Bronchial smooth muscle cell (primary cell): ENCODE measurements at places on chromosomes 3 and 15. TPM values are rescaled to one million over a fixed set of nuclear protein-coding genes. Genes with fewer than 3 reads are reported as not detected.

ZNF660 gene
- total RNA-seq, result 1.4 and 2.1 TPM in 2 replicates

PARP16 gene
- total RNA-seq, result 2.0 and 2.2 TPM in 2 replicates

BCL2A1 gene
- 1.6 and 8.8 TPM in 2 replicates for total RNA-seq

IQCF5 gene
- not detected in 2 replicates for total RNA-seq

OR5K4 gene
- total RNA-seq, result not detected in 2 replicates

TFG gene
- 34.1 and 51.4 TPM in 2 replicates for total RNA-seq

PLA2G4E gene
- not detected in 2 replicates for total RNA-seq

CCR5 gene
- not detected in 2 replicates for total RNA-seq

CCNB2 gene
- total RNA-seq, result 4.6 and 8.5 TPM in 2 replicates

DBR1 gene
- 13.7 and 17.4 TPM in 2 replicates for total RNA-seq

SERPINI1 gene
- 2.3 and 6.1 TPM in 2 replicates for total RNA-seq

SI gene
- not detected in 2 replicates for total RNA-seq

OCA2 gene
- total RNA-seq, result not detected in 2 replicates

A4GNT gene
- total RNA-seq, result not detected in 2 replicates

SYNPR gene
- total RNA-seq, result not detected in 2 replicates

GATA2 gene
- 4.7 and 7.6 TPM in 2 replicates for total RNA-seq

MASP1 gene
- 10.1 and 15.3 TPM in 2 replicates for total RNA-seq

CLDN1 gene
- total RNA-seq, result under 0.01 and 0.17 TPM in 2 replicates

MAP3K13 gene
- total RNA-seq, result 6.8 and 12.1 TPM in 2 replicates

SLC25A36 gene
- total RNA-seq, result 47.6 and 59.3 TPM in 2 replicates

MCTP2 gene
- total RNA-seq, result 4.1 and 4.3 TPM in 2 replicates

TMEM158 gene
- 10.2 and 19.7 TPM in 2 replicates for total RNA-seq

LMAN1L gene
- not detected in 2 replicates for total RNA-seq

GABRA5 gene
- total RNA-seq, result not detected in 2 replicates

SKOR1 gene
- total RNA-seq, result 0.16 and 0.17 TPM in 2 replicates

BOC gene
- total RNA-seq, result 2.8 and 3.5 TPM in 2 replicates

DOCK3 gene
- 0.09 and 0.16 TPM in 2 replicates for total RNA-seq

SLC12A1 gene
- under 0.01 TPM in 1 of 2 replicates, not detected in the other for total RNA-seq

CCR4 gene
- total RNA-seq, result not detected in 2 replicates

EPHA6 gene
- 0.26 TPM in 1 of 2 replicates, not detected in the other for total RNA-seq

LMCD1 gene
- total RNA-seq, result 2.8 and 2.9 TPM in 2 replicates

ZNF717 gene
- 19.7 and 21.3 TPM in 2 replicates for total RNA-seq

APH1B gene
- 12.1 and 19.4 TPM in 2 replicates for total RNA-seq

SPINK8 gene
- not detected in 2 replicates for total RNA-seq

IQCH gene
- 3.5 and 4.8 TPM in 2 replicates for total RNA-seq

ADAMTS17 gene
- 0.09 TPM in 1 of 2 replicates, not detected in the other for total RNA-seq

CCR9 gene
- not detected in 2 replicates for total RNA-seq

MINDY2 gene
- total RNA-seq, result 14.0 and 17.0 TPM in 2 replicates

SLC27A2 gene
- under 0.01 TPM in 1 of 2 replicates, not detected in the other for total RNA-seq

ALDH1L1 gene
- not detected in 2 replicates for total RNA-seq

ARL13B gene
- total RNA-seq, result 4.5 and 4.9 TPM in 2 replicates

MUC20 gene
- 0.60 and 0.95 TPM in 2 replicates for total RNA-seq

SEMA6D gene
- 4.9 and 9.5 TPM in 2 replicates for total RNA-seq

MGA gene
- 21.1 and 40.4 TPM in 2 replicates for total RNA-seq

WNT5A gene
- 7.3 and 16.4 TPM in 2 replicates for total RNA-seq

BFSP2 gene
- total RNA-seq, result not detected in 2 replicates

ZKSCAN7 gene
- total RNA-seq, result 5.8 and 6.2 TPM in 2 replicates

NOX5 gene
- 0.63 and 1.8 TPM in 2 replicates for total RNA-seq

SEMA4B gene
- 16.2 and 36.7 TPM in 2 replicates for total RNA-seq

SLC22A14 gene
- under 0.01 and 0.17 TPM in 2 replicates for total RNA-seq

CFAP100 gene
- not detected in 2 replicates for total RNA-seq

MITF gene
- total RNA-seq, result 16.2 and 16.7 TPM in 2 replicates

GOLGA8S gene
- total RNA-seq, result under 0.01 and 0.09 TPM in 2 replicates

VEPH1 gene
- 24.0 and 30.5 TPM in 2 replicates for total RNA-seq

GXYLT2 gene
- 24.1 and 34.0 TPM in 2 replicates for total RNA-seq

ACP3 gene
- total RNA-seq, result 0.26 and 1.4 TPM in 2 replicates

ZBTB20 gene
- total RNA-seq, result 11.3 and 12.0 TPM in 2 replicates

GALNT15 gene
- 16.0 and 27.0 TPM in 2 replicates for total RNA-seq

KIF15 gene
- total RNA-seq, result 1.3 and 2.7 TPM in 2 replicates
